ENCODE measurements at places on chromosomes 7 and 10. TPM values are rescaled to one million over a fixed set of nuclear protein-coding genes. Genes with fewer than 3 reads are reported as not detected.

DNA sequence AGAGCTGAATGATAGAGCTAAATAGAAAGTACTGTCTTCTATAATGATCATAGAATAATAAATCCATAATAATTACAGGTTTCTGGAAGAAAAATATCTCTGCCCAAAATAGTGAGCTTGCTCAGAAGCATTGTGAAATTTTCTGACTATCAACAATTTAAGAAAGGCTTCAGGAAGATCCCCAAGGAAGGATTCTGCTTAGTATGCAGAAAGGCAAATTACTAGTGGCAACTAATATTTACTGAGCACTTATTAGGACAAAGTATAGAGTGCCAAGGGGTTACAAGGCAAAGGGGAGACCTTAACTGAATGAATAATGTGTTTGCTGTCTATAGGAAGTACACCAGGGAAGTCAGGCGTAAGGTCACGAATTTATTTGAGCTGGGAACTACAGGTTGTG lies 158.1 kb upstream of the LRRTM3 start:
- H3K27me3 ChIP-seq = no peaks in the 10 kb centered on the region
- no peak overlapping the region for H3K4me3 ChIP-seq
- no peak for DNase-seq
- H3K36me3 ChIP-seq = no peaks in the 10 kb centered on the region
- no peaks in the 10 kb centered on the region for H3K4me1 ChIP-seq

The VDAC2 gene
- total RNA-seq = 124 TPM

DNA sequence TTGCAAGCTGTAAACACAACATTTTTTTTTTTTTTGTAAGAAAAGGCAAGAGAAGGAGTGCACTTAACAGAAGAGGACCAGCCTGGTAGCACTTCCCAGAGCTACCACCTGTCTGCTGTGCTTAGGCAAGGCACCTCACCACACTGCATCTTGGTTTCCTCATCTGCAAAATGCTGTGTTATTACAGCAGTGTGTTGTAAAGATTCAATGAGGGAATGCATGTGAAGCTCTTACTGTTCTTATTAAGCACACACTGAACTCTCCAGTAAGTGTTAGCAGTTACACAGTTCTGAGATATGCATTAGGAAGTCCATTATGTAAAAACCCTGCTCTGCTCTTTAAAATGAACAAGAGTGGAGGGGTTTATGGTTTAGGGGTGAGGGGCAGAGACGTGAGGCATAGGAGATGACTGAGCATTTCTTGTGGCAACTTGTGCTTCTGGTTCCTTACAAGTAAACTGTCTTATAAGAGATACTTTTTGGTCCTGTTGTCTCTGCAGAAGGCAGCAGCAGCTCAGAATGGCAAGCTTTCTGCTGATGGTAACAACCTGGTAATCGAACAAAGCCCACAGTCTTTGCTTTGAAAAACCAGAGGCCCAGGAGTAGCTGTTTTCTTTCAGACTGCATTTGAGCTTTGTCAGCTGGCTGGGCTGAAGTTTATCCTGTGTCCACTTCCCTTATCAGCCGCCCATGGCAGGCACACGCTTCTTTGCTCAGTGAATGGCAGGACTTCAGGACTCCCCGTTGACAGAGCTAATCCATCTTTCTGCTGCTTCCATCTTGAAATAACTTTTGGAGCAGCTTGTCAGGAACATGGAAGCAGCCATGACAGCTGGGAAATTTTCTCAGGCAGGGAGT lies 98.8 kb upstream of the BMPER start:
- no peaks in the 10 kb centered on the region for H3K27me3 ChIP-seq
- DNase-seq = no peak
- no peak overlapping the region for H3K4me3 ChIP-seq
- H3K4me1 ChIP-seq = no peaks in the 10 kb centered on the region
- no peaks in the 10 kb centered on the region for H3K36me3 ChIP-seq
- no peak overlapping the region for H3K27ac ChIP-seq

GRCh38 chr7:142338633-142339501 lies 81.0 kb upstream of the PRSS58 start:
- H3K36me3 ChIP-seq = no peaks in the 10 kb centered on the region
- H3K27me3 ChIP-seq = no peaks in the 10 kb centered on the region
- no peaks in the 10 kb centered on the region for H3K4me1 ChIP-seq
- no peak overlapping the region for H3K4me3 ChIP-seq
- no peak for DNase-seq

DNA sequence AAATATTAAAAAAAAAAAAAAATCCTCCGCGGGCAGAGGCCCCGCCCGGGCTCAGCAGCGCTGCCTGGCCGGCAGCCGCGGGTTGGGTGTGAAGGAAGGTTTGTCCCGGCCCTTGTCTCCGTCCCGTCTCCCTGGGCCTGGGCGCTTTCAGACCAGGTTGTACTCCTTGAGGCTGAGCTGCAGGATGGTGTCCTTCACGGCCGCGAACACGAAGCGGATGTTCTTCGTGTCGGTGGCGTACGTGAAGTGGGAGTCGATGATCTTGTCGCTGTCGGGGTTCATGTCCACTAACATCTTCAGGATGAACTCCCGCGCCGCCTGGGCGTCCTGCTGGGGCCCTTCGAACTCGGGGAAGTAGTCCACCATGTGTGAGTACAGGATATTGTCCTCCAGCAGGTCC lies 123.7 kb upstream of the KCTD7 start:
- H3K27ac ChIP-seq = no peak overlapping the region
- DNase-seq = no peak
- peaks cover 8% of the 10 kb centered on the region for H3K27me3 ChIP-seq
- H3K36me3 ChIP-seq = no peaks in the 10 kb centered on the region

DNA sequence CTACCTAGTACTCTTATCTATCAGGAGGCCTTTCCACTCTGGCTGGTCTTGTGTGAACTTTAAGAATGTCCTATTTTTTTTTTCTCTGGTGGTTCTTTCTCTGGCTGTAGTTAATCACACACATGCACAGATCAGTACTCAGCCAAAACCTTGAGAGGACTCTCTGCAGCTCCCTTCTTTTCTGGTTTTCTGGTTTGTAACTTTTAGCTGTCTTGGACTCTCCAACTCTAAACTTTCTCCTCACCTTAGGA lies 54.9 kb upstream of the HELLS start:
- H3K27ac ChIP-seq = no peak overlapping the region
- H3K27me3 ChIP-seq = no peaks in the 10 kb centered on the region
- H3K36me3 ChIP-seq = no peaks in the 10 kb centered on the region

The RAPGEF5 gene
- total RNA-seq = 0.33 TPM

The CUBN gene
- total RNA-seq = 5.6 TPM

- no peaks in the 10 kb centered on the region for H3K4me1 ChIP-seq
- no peak overlapping the region for H3K27ac ChIP-seq
- peaks cover 17% of the 10 kb centered on the region for H3K36me3 ChIP-seq
- no peaks in the 10 kb centered on the region for H3K27me3 ChIP-seq
- no peak for DNase-seq
Observed at GRCh38 chr7:75575488-75576121, 83.5 kb downstream of the SPDYE5 start.

All from natural killer cell (primary cell).